ENCODE measurements at places on chromosomes 3 and 15. TPM values are rescaled to one million over a fixed set of nuclear protein-coding genes. Genes with fewer than 3 reads are reported as not detected.
A peak's percentile ranks its signal among the peaks of the same experiment; 100 is the strongest.

GRCh38 chr3:46858456-46858855, 4.8 kb downstream of the MYL3 start:
- H3K36me3 ChIP-seq = peaks cover 59% of the 10 kb centered on the region
- H3K27ac ChIP-seq = peak overlapping the region; percentile 95
- H3K4me1 ChIP-seq = peaks cover 45% of the 10 kb centered on the region
- peak; percentile 11 for DNase-seq
- H3K4me3 ChIP-seq = peak overlapping the region; percentile 70

The GP5 gene
- not detected for total RNA-seq

The ACKR4 gene
- total RNA-seq = 5.2 TPM

The LCTL gene
- total RNA-seq = not detected

The KCNMB2 gene
- 2.1 TPM for total RNA-seq

GRCh38 chr3:56064684-56065083, 403.6 kb downstream of the ERC2 start:
- no peaks in the 10 kb centered on the region for H3K4me1 ChIP-seq
- no peak for DNase-seq
- H3K4me3 ChIP-seq = no peak overlapping the region
- no peaks in the 10 kb centered on the region for H3K36me3 ChIP-seq

GRCh38 chr3:196988241-196989029, 19.8 kb upstream of the PIGZ start:
- peak; percentile 18 for DNase-seq
- peaks cover 10% of the 10 kb centered on the region for H3K4me1 ChIP-seq
- no peak overlapping the region for H3K4me3 ChIP-seq

The ZBTB47 gene
- 118 TPM for total RNA-seq

The CLDN18 gene
- not detected for total RNA-seq

The SYNPR gene
- total RNA-seq = 0.93 TPM

All from left ventricle myocardium inferior (tissue), 1 donor.